ENCODE measurements at places on chromosomes 1 and 21.

DNA sequence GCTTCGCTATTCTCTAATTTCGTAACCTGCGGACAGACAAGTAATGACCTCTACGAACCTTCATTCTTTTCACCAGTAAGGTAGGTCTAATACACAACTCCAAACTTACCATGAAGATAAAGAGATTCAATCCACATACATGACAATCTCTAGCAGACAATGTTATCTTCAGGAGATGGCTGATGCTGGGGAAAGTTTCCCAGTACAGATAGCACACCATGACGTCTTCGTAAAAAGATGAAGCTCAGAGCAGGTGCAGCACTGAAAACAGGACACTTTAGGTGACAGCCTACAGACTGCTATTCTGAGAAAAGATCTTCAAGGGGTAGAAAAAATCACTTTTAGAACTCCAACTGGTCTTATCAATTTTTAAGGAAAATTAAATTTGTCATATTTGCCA is 41.3 kb downstream of the ZNF281 start:
- DNase-seq: no peak

DNA sequence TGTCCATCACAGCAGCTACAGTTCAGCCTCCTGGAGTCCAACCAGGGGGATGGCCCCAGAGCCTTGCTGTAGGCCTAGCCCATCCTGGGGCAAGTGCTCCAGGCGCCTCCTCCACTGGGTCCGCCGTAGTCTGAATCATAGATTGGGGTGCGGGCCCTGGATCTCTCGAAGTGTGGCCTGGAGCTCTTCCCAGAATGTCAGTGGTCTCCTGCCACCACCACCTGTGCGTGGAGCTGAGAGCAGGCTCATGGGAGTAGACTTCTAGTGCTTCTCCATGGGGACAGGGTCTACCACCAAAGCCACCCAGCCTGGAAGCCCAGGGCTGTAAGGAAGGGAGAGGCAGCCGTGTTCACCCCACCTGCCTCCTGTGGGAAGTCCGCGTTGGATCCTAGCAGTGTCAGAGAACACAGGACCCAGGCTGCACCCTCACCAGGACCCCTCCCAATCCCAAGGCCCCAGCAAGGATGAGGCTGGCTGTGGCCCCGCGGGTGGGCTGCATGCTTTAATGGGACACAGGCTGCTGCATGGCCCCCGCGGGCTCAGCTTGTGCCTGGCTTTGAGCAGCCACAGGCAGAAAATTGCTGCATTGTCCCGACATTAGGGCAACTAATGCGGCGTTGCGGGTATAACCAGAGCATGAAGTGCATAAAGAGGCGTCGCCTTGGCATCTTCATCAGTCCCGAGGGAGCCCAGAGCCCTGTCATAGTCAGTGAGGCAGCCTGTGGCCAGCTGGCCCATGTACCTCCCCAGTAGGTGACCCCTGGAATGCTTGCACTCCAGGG is 735 bp upstream of the HES3 start:
- DNase-seq: no peak

DNA sequence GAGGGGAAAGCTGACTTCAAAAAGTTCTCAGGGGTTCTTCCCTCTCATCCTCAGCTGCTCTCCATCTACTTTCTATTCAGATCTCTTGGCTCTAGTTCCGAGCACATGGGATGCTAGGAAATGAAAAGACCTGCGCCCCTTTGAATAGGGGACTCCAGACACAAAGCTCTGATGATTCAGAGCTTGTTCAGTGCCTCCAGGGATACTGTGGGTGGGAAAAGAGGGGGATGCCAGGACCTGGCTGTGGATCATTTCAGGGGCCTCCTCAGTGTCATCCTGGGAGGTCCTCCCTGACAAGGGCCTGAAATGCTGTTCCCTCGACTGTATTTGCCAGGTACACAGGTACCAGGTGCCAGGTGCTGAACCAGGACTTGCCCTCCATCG is 943 bp upstream of the KIAA0040 start:
- DNase-seq: no peak

GRCh38 chr1:7299329-7299799 is 471.7 kb upstream of the VAMP3 start:
- DNase-seq: no peak

GRCh38 chr1:71093938-71094337 is 13.1 kb upstream of the ZRANB2 start:
- DNase-seq: no peak

DNA sequence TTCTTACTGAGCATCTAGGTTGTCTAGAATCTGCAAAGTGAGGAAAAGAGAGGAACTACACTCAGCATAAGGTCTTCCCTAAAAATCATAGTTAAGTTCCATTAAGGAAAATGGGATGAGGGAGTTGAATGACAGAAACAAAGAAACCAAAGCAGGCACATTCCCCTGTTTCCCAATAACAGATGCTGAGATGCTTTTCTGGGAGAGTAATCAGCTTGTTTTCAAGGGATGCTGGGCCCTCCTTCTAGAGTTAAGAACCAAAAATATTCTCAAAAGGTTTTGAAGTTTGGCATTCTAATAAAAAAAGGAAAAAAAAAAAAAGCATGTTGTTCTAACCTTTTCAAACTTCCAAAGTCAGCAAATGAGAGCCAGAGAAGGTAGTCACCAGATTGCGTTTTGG is 105.2 kb upstream of the ZNF648 start:
- no peak for DNase-seq

GRCh38 chr1:234125283-234125682 is 220.8 kb downstream of the SLC35F3 start:
- DNase-seq: no peak

DNA sequence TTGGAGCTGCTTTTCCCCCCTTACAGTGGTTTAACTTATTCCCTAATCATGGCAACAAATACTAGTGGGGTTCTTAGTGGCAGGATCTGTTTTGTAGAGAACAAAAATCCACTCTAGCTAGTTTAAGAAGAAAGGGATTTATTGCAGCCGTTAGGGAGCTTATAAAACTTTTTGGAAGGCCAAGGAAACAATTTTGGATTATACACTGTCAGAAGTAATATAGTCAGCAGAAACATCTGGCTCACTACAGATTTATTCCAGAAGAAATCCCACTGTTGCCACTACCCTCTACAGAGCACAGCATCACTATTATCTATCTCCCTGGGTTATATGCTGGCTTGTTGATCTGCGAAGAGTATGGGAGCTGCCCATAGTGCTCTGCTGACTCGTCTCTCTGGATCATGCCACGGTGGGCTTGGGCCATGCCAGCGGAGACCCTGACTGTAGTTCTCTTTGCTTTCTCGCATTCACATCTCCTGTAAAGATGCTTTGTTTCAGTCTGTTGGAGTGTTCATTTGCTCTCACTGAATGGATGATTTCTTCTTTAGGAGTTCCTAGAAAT is 107.5 kb downstream of the ODF2L start:
- DNase-seq: no peak

- no peak for DNase-seq
These were observed 70.1 kb upstream of the NTPCR start for GRCh38 chr1:232880354-232880753.

DNA sequence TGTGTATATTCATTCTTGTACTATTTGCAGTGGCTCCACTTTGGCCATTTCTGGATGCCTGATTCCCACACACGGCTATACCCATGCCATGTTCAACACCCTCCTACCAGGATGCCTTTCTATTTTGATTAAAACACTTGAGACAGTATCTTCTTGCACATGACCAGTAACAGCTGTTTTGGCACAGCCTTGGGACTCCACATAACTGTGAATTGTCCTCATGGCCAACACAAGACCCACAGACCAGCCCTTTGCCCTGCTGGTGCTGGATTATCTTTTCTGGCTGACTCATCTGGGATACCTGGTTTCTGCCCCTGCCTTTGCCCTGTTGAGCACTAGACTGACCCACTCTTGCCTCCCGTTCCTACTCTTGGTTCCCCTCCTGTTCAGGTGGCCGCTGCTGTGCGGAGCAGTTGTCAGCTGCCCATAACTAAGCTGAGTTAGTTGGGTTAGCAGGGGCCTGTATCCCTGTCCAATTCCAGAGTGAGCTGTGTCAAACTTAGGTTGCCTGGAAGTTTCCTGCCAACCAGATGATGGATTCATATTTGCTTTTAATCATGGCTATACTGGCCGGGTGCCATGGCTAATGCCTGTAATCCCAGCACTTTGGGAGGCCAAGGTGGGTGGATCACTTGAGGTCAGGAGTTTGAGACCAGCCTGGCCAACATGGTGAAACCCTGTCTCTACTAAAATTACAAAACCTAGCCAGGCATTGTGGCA is 10.8 kb upstream of the EYA3 start:
- DNase-seq: no peak

DNA sequence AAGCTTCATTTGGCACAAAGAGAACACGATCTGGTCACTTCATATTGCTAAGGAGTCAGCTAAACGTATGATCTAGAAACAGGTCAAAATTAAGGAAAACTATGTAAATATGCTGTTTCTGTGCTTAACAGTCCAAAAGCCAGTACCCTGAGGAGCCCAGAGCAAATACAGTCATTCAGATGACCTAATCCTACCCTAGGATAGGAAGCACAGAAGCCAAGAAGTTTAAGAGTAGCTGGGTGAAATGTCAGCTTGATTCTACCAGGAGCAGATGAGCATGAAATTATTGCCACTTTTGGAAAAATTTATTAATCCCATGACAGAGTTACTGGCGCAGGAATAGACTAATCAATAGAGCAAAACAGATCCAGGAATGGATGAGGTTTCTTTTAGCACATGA is 18.3 kb downstream of the SORT1 start:
- no peak for DNase-seq

GRCh38 chr21:34807146-34807880 is 138.5 kb downstream of the CLIC6 start:
- peak; percentile 27 for DNase-seq

GRCh38 chr1:241457421-241457820 is 62.1 kb downstream of the FH start:
- no peak for DNase-seq

DNA sequence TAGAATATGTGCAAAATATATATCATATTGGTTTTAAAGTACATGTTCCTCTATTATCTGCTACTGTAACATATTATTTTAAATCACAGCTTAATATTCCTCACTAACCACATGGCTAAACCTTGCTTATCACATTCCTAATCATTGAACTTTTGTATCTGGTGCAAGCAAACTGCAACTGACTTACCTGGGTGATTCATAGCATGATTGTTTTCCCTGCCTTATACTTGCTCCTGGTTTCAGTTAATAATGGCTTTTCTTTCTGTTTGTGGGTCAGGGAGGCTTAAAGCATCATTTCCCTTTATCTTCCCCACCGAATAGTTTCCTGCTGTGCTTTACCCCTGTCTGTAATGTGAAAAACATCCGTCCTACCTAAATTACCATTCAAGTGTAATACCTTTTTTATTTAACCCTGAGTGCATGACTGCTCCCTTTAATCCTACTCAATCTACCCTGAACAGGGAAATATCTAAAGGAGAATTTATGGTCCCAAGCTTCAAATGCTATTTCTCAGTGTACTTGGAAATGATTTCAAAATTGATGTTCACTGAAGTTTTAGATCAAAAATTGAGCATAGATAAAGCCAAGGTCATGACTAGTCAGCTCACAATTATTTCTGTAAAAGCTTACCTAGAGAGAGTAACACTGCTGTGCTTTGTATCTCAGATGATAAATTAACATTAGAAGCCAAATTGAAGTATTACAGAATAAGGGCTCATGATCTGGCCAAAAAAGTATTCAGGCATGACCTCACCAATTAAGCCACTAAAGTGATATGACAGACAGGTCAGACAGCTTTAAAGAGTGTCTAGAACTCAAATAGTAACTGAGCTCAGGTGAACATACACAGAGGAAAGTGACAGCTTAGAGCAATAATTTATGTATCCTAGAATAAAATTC is 507.1 kb downstream of the BRINP3 start:
- DNase-seq: no peak

DNA sequence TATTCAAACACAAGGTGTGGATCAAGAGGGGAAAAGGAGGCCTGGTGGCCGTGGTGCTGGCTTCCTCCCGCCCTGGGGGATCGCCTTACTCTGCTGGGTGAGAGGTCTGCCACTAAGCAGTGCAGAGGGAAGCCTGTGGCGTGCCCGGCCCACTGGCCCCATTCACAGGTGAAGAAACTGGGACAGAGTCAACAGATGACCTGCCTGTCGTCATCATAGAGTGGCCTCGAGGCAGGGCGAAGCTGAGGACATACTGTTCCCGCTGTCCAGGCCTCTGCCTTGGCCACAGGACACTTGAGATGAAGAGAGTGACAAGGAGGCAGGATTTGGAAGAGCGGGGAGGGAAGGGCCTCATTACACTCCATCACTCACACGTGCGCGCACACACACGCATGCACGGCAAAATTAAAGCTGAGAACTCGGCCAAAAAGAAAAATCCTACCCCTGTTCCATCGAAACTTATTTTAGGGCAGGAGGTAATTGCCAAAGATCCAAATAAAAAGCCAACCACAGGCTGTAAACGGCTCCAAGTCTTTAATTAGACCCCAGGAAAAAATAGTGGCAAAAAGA is 50.5 kb downstream of the CASZ1 start:
- no peak for DNase-seq

DNA sequence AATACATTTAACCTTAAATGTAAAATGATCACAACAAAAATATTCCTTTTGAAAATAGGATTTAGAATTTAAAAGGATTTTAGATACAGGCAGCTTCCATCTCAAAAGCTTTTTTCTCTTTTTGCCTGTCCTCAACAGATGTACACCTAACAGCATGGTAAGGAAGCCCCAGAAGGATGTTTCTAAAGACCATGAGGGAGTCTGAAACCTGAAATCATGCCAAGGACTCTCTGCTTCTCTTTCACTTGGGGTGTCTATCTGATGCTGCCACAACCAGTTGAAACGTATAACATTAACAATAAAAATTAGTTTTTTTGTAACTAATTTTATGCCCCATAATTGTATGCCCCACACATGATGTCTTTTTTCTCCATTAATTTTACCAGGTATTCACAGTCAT is 5.4 kb upstream of the ZNF281 start:
- no peak for DNase-seq

- no peak for DNase-seq
These were observed 747 bp downstream of the ADAMTS1 start for GRCh38 chr21:26844258-26845065.

GRCh38 chr1:199396456-199396855 is 631.1 kb upstream of the NR5A2 start:
- no peak for DNase-seq

GRCh38 chr1:65630855-65631254 is 161.8 kb upstream of the PDE4B start:
- DNase-seq: no peak

DNA sequence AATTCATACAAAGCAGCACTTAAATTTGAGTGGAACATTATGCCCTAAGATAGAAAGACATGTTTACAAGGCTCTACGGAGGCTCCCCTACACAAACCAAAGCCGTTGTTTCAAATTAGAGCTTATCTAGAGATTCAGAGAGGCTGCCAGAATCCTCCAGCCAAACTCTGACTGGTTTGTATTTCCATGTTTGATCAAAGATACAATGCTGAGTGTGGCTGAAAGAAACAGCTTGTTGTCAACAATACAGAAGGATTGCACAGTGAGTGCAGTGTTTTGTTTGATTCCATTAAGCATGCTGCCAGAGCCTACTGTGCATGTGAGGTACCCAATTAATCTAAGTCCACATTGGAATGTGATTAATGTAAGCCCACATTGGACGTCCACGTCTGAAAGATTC is 402.7 kb downstream of the DISC1 start:
- no peak for DNase-seq

Measured in stimulated activated CD8-positive, alpha-beta memory T cell treated with anti-CD3 and anti-CD28 coated beads, Interleukin-4, amount 100 ng/mL, for 4 hours (primary cell).